ENCODE measurements at places on chromosomes 7 and 10.

DNA sequence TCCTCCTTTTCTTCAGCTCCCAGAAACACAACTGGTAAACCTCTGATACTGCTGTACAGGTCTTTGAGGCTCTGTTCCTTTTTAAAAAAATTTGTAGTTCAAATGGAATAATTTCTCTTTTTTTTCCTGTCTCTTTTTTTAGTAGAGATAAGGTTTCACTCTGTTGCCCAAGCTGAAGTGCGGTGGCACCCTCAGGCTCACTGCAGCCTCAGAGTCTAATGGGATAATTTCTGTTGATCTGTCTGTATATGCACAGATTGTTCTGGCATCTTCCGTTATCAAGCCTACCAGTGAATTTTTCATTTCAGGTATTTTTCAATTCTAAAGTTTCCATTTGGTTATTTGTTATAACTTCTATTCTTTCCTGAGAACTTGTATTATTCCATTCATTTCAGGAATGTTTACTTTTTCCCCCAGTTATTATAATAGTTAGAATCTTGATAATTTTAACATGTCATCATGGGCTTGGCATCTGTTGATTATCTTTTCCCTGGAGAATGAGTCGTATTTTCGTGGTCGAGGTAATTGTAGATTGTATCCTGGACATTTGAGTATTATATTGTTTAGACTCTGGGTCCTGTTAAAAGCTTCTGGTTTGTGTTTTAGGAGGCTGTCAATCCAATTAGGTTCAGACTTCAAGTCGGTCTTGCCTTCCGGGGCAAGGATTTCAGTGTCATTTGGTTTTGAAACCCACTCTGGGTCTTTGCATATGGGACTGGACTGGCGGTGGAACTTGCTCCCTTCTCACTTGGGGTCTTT lies 24.5 kb downstream of the CRCP start:
- no peak for DNase-seq

DNA sequence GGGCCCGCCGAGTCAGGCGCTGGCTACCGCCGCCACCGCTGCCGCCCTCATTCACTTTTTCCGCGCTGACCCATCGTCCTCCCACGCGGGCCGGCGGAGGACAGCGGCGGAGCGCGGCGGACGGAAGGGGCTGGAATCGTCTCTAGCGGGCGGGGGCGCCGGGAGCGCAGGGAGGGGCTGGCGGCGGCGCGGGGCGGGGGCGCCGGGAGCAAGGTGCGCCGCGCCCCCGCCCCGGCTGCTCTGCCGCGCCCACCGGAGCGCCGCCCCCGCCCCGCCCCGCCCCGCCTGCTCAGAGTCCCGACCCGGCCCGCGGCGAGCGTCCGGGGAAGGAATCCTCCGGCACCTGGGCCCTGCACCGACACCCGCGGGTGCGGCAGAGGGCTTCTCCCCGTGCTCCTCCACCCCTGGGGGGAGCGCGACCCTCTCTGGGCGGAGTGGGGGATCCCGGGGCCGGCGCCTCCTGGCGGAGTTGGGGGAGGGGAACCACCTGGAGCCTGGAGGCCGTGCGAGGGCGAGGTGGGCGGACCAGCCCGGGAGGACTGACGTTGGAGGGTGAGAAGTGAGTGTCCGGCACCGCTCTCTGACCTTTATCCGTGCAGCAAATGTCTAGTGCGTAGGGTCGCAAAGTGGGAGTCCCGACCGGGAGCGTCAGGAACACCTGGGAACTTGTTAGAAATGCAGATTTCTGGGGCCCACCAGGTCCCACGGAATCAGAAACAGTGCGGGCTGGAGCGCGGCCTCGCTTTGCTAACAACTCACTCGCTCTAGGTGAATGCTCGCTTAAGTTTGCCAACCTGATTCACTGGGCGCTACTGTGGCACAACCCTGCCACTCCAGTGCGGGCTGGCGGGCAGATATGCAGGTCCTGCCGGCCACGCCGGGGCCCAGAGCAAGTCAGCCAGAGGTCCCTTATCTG lies at the start of gene COBL:
COBL (minus strand) TSS at position 144 of the 916 bp plus-strand sequence. CDS start 176 bp downstream, outside the sequence.
- no peak for DNase-seq

GRCh38 chr7:30920584-30921539 lies 9.2 kb downstream of the AQP1 start:
- DNase-seq: no peak

- DNase-seq: no peak
Measured at GRCh38 chr10:102220612-102221011, 5.5 kb upstream of the ELOVL3 start.

DNA sequence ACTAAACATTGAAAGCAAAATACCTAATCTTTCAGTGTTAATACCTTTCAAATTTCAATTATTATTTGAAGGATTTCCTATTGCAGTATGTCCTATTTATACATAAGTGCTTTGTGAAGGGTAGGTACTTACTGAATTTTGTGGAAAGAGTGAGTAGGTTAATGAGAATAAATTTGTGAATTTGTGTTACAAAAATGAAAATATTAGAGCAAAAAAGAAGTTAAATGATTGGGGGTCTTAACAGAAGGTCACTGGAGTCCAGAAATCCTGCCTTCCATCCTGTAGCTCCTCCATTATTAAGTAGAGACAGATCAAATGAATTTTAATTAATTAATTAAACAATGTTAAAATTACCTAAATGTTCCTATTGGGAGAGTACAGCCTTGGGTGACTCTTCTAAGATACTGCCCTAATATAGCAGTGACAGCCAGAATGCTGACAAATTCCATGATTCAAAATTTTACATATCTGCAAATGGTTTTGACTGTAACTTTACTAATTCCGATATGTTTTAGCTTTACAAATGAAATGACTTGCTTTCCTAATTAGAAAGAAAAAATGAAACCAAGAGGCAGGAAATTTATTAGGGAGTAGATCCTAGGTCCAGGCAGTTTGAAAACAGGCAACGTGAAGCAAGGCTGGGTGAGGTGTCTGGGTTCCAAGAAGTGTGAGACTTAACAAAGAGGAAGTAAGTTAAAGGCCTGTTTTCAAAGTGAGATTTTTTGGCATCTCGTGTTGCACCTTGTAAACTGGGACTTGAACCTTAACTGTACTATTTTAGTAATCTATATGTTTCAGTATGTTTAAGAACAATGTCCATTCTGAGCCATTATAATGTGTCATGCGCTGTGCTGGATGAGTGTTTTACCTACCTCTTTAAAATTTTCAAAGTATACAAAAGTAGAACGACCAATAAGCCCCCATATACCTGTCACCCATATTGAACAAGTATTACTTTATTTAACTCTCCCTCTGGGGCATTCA lies 1.5 kb downstream of the PIK3CG start:
- DNase-seq: no peak

DNA sequence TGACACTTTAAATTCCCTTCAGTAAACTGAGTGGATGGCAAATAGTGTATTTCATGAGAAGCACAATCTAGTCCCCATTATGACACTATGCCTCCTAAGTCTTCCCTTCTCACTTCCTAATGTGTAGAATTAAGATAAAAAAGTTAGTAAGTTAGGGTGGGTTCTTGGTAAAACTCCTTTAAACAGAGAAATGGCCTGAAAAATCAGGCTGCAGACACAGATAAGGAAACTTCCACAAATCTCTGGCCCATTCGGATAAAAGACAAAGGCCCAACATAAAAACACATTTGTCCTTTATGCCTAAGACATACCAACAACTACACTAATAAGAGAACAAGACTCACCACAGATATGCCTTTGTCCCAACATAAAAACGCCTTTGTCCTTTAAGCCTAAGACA lies 21.5 kb downstream of the AKR1C8 start:
- no peak for DNase-seq

DNA sequence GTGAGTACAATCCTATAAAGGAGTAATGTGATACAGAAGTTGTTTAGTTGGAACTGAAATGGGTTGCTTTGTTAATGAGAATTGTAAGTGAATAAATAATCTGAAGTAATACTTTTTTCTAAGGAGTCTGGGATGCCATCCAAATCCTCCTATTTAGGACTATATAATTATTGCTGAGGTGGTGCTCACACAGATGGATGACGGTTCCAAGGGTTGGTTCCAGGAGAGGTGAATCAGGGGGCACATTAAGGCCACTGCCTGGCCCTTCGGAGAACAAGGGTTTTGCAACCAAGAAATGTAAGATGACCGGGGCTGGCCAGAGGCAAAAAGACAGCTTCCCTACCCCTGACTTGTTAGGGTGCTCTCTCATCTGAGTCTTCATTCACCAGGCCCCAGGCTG lies 352.7 kb downstream of the PHTF2 start:
- no peak for DNase-seq

All from stimulated activated CD4-positive, alpha-beta T cell treated with anti-CD3 and anti-CD28 coated beads, TNF-alpha, amount 100 ng/mL, for 1 hour (primary cell).